ENCODE measurements at places on chromosomes 7 and 10.

DNA sequence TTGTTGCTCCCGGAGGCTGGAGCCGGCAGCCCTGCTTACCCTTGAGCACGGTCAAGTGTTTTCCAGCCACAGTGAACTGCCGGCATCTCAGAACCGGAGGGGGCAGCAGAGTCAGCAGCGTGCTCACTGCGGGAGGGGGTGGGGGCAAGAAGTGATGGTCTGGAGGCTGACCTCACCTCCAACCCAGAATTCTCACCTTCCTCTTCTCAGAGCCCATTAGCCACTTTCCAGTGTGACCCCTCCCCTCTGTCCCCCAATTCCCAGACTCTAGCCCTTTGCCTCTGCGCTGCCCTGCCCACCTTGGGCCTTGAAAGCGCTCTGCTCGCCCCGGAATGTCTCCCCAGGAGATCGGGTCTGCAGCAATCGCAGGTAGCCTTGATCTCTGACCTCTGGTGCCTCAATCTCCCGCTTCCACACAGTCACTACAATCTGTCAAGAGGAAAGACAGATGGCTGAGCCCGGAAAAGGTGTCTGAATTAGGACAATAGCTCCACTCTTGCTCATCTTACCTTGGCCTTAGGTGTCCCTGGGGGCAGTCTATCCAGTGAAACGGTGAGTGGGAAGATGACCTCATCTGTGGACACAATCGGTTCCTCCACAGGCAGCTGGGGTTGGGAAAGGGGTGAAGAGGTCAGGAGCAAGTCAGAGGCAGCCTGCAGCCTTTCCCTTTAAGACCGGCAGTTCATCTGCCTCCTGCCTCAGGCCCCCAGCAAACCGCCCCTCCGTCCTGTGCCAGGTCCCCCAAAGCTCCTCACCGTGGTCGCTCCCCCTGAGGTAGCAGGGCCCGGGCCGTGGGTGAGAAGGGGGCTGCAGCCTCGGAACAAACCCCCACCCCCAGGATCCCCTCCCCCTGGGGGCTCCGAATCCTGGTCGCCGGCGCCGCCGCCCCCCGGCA, 942 bp downstream of the TRAPPC14 start:
- no peak for DNase-seq

DNA sequence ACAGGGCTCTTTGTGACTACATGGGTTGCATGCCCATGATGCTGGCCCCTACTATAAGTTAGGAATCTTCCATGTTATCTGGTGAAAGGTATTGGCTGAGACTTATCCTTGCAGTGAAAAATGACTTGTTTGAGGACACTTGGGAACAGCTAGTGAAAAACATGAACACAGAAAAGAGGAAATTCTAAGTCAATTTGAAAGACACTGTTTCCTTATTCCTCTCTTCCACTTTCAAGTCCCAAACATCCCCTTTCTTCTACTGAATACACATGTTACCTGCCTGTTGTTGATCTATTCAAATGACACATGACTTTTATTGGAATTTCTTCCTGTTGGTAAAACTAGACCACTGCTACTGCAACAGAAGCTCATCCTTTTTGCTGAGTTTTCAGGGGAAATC, 29.5 kb upstream of the PRKCQ start:
- no peak for DNase-seq

GRCh38 chr7:101216001-101216859, 1.2 kb downstream of the PLOD3 start:
- DNase-seq, result no peak

- no peak for DNase-seq
These were observed 10.0 kb downstream of the SFTPD start for GRCh38 chr10:79938728-79939406.

GRCh38 chr10:91804126-91804510, 5.9 kb downstream of the TNKS2 start:
- no peak for DNase-seq

- DNase-seq, result no peak
These were observed 79.4 kb upstream of the PRKCQ start for GRCh38 chr10:6659451-6659850.

GRCh38 chr10:43598446-43598845, 7.8 kb upstream of the ZNF485 start:
- DNase-seq, result no peak

DNA sequence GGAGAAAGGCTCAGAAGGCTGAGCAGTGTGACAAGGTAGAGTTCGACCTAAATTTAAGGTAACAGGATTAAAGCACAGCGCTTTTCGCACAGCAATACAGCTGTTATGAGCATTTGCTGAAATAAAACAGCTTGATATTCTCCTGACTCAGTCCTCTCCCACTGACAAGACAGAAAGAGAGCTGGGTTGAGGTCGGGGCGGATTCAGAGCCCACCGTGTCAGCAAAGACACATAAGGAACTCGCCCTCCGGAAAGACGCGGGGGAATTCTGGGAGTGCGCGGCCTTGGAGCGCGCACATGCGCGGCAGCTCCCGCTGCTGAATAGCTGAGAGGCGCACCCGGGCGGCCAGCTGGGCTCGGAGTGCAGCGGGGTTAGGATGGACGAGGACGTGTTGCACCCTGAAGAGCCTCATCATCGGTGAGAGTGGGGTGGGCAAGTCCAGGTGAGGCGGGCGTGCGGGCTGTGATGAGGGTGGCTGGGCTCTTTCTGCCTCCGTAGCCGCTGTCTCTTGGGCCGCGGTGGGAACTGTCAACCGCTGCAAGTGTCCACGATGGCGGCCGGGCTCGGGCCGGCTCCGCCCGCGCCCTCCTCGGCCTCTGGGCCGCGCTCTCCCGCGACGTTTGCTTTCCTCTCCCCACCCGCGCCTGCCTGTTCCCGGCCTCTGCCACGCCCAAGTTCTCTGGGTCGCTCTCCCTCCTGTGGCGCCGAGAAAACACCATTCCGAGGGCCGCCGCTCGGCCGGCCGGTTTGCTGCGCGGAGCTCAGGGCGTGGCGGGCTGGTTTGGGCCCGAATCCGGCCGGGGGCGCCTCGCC, 120.6 kb downstream of the LYZL1 start:
- no peak for DNase-seq

- no peak for DNase-seq
These were observed 103.8 kb downstream of the CNNM2 start for GRCh38 chr10:103021900-103022293.

GRCh38 chr10:129416956-129417765, 49.9 kb upstream of the MGMT start:
- DNase-seq, result no peak

GRCh38 chr10:90930971-90931871, 10.3 kb upstream of the ANKRD1 start:
- peak; percentile 30 for DNase-seq

DNA sequence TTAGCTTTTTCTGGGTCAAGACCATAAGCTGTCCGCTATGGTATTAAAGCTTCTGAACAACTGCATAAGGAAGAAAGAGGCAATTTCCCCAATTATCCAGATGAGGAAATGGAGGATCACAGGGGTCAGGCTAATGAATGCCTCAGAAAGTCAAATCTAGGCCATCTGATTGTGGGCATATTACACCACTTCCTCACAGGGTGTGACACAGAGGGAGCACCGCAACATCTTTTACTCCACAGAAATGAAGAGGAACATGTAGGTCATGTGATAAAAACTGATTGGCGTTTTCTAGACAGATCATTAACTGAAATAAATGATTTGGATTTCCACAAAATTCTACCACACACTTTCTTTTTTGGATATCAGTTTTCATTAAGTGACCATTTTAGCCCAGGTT, 384.4 kb downstream of the PARD3 start:
- DNase-seq, result no peak

- DNase-seq, result no peak
These were observed 298.9 kb upstream of the PITRM1 start for GRCh38 chr10:3471472-3471871.

DNA sequence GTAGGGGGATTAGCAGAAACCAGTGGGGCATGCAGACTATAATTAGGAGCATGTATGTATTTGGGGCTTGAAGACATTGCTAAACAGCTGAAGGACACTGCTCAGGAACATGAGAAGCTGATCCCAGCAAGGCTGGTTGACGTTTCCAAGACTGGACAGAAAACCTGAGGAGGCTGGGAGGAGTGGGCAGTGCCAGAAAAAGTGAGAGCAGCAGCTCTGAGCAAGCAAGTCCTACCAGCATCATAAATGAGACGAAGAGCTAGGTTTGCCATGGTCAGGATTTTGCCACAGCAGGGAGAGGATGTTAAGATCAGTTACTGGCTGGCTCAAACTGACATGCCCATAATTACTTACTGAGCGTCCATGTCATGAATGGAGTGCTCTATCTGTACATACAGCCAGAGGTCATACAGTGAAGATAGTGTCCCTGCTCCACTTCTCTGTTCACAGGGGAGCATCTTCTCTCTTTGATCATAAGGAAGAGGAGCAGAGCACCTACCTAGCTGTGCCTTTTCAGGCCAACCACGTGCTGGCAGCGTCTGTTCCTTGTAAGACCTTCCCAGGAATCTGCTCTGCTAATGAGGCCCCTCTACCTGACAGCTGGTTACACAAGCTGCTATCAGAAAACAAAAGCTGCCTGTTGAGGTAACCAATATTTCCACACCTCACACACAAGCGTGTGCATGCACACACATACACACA, 44.7 kb downstream of the PDE1C start:
- no peak for DNase-seq

DNA sequence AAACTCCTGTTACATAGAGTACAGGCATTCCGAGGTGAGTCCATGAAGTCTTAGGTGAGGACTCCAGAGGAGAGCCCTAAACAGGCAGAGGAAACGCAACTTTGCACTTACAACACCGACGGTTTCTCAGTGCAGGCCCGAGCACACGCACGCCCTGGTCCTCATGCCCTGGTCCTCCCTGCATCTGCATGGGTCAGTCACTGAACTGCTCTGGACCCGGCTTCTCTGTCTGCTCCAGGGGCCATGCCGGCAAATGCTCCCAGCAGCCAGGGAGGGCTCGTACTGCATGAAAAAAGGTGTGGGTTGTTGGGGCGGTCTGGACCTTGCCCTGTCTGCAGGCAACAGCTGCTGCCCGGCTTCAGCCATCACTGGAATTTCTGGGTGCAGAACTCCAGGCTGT, 317.3 kb upstream of the SHH start:
- no peak for DNase-seq

- no peak for DNase-seq
These were observed 715.0 kb upstream of the IGFBP3 start for GRCh38 chr7:46636022-46636421.

DNA sequence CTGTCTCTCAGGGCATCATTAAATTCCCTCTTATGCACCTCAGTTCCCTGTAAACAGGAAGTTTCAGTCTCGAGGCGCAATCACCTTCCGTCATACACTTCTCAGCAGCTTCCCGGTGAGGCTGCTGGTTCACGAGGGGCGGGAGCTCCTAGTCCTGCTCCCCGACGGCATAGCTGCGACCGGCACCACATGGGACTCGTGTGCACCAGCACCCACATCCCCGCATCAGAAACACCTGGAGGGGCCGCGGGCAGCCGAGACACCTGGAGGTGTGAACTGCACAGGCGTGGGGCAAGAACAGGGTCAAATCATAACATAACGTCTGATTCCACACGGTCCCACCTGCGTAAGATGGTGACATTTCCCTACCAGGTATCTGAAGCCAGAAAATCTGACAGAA, 52.7 kb downstream of the DIP2C start:
- DNase-seq, result no peak

DNA sequence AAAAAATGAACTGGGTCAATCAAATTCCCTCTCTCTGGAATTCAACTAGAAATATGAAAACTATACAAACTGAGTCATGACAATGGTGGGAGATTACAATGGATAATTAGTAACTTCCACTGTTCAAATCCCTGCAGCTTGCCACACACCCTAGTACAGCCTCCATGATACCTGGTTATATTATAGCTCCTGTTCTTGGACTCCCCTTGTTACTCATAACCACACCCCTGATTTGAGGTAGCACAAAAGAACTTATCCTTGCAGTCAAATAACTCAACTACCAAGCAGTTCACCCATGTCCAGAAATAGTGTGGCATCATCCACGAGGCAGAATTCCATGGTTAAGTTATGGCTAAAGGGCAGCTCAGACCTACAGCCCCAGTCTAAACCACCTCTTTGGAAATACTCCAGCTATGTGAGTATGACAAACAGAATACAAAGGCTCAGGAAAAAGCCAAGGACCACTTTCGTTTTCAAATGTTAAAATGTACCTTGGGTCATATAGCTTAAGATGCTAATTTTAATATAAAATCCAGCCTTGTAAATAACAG, 164.7 kb downstream of the CPEB3 start:
- DNase-seq, result no peak

DNA sequence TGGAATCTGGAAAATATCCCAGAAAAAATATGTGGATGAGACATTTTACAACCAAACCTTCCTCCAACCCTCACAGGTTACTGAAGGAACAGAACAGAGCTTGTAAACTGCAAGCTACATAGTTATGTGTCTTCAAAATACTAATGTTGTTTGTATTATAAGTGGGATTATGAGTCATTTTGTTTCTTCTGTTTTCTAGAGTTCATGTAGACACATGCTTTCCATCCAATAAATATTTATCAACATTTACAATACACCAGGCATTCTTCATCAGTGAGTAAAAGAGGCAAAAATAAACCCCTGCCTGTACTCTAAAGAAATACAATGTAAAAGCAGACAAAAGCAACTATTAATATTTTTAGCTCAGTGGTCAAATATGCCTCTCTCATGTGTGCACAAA, 38.0 kb upstream of the TES start:
- DNase-seq, result no peak

- DNase-seq, result no peak
These were observed 125.1 kb upstream of the VIPR2 start for GRCh38 chr7:159269745-159270144.

DNA sequence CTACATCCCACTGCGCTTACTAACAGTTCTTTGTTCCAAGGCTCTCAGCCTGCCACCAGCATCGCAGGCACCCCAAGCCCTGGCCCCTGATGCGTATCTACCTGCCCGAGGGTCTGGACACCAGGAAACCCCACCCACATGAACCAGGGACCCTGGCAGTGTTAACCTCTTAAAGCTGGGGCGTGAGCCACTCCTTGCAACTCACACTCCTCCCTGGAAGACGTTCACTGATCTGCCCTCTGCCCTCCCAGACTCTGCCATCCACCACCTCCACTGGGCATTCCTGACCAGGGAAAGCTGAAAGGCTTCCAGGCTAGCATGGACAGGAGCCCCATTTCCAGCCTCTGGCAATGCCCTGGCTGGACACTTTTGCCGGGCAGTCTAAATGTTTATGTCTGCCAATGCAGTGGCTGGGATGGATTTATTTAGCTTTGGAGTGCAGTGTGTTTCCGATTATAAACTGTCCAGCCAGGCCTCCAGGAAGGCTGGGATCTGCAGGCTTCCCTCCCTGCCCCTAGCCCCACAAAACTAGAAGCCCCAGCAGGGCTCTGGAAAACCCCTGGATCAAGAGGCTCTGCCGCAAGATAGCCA, 117.5 kb downstream of the NEURL1 start:
- DNase-seq, result no peak

DNA sequence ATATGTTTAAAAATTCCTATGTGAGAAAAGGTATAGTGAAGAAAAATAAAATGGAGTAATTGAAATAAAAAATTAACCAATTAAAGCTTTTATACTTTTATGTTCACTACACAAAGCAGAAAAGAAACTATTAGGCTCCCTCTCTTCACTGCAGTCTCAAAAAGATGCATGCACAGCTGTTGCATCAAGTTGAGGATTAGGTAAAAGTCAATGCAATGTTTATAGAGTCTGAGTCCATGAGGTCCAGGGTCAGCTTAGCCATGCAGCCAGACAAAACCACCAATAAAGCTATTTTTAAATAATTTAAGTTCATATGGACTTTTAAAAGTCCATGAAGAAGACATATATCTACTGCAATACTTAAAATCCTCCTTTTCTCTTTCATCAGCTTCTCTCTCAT, 31.1 kb upstream of the ING3 start:
- DNase-seq, result no peak

GRCh38 chr7:88243345-88243909, 23.6 kb upstream of the SRI start:
- no peak for DNase-seq

All from mesothelial cell of epicardium (in vitro differentiated cells).